H1 (cell line): ENCODE measurements at places on chromosomes 16 and 17.
A peak's percentile ranks its signal among the peaks of the same experiment; 100 is the strongest.

GRCh38 chr17:72515291-72516065 is 394.7 kb downstream of the SOX9 start:
- no peak overlapping the region for H3K27ac ChIP-seq
- H3K36me3 ChIP-seq = no peaks in the 10 kb centered on the region
- no peaks in the 10 kb centered on the region for H3K27me3 ChIP-seq
- H3K4me1 ChIP-seq = peaks cover 24% of the 10 kb centered on the region
- H3K4me3 ChIP-seq = no peak overlapping the region
- no peak for DNase-seq

GRCh38 chr17:3598078-3598477 is 11.1 kb downstream of the TRPV1 start:
- H3K36me3 ChIP-seq = no peaks in the 10 kb centered on the region
- H3K4me1 ChIP-seq = no peaks in the 10 kb centered on the region; the same call in 1 of the 2 replicates
- no peak for DNase-seq
- no peaks in the 10 kb centered on the region for H3K27me3 ChIP-seq
- no peak overlapping the region for H3K27ac ChIP-seq
- H3K4me3 ChIP-seq = no peak overlapping the region

GRCh38 chr16:9071377-9071776 is 20.1 kb upstream of the HAPSTR1 start:
- no peak overlapping the region for H3K27ac ChIP-seq
- H3K36me3 ChIP-seq = no peaks in the 10 kb centered on the region
- no peaks in the 10 kb centered on the region for H3K4me1 ChIP-seq
- no peaks in the 10 kb centered on the region for H3K27me3 ChIP-seq

DNA sequence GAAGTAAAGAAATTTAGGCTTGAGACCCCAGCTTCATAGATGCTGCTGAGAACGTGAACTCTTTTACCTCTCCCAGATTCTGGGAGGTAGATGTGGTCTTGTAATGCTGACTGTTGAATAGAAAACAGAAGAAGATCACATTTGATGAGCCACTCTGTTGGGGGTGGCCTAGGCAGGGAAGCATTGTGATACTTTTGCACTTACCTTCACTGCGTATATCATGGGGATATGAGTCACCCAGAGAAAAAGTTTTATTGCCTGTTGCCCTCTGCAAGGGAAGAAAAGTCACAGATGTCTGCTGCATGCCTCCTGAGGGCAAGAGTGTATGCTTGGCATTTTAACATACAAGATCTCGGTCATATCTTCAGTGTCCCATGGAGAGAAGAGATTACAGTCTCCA is 365.4 kb downstream of the SNX29 start:
- no peak overlapping the region for H3K27ac ChIP-seq
- H3K27me3 ChIP-seq = no peaks in the 10 kb centered on the region
- H3K4me3 ChIP-seq = no peak overlapping the region
- no peak for DNase-seq
- H3K4me1 ChIP-seq = no peaks in the 10 kb centered on the region

DNA sequence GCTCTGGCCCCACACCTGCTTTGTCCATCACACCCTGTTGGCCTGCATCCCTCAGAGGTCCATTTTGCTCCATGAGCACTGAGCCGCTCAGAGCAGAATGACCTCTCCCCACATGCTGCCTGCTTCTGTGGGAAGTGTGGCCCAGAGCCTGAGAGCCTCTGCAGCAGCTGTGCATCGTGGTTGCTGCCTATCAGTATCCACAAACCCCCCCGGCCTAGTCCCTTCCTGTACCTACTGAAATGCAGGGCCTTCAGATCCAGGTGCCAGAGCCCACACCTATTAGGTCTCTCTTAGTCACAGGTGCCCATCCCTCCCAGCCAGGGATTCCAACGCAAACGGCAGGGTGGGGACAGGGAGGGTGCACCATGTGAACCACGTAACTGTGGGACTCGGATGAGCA is 16.6 kb upstream of the TRPV3 start:
- no peak overlapping the region for H3K4me3 ChIP-seq
- H3K36me3 ChIP-seq = no peaks in the 10 kb centered on the region
- no peak for DNase-seq
- H3K27ac ChIP-seq = no peak overlapping the region

- no peaks in the 10 kb centered on the region for H3K4me1 ChIP-seq
- no peak overlapping the region for H3K27ac ChIP-seq
- H3K4me3 ChIP-seq = no peak overlapping the region
- no peaks in the 10 kb centered on the region for H3K27me3 ChIP-seq
- DNase-seq = no peak
Observed at GRCh38 chr16:48347191-48347865, 37.9 kb downstream of the SIAH1 start.

DNA sequence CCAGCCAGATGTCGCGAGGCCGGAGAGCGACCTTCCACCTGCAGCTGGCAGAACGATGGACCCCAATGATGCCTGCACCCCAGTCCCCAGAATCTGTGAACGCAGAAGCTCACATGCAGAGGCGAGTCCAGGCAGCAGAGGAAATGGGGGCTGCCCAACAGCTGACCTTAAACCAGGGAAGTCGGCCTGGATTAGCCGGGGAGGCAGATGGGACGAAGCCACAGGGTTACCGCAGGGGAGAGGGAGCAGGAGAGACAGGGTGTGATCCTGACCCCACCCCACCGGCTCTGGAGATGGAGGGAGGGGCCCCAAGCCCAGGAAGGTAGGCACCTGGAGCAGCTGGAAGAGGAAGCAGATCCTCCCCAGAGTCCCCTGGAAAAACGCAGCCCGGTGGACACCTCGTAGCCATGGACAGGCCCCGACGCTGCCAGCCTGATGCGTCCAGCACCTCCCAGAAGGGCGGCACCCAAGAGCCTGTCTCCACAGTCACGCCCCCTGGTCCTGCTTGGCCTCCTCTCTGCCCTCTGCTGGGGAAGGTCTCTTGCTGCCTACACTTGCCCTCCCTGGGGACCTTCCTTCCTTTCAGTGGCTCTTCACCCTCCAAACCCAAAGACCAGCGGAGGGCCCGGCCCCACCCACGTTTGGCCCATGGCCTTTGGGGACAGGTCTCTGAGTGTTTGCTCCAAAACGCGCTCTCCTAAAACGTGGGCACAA is 37.3 kb downstream of the PIEZO1 start:
- H3K36me3 ChIP-seq = no peaks in the 10 kb centered on the region
- H3K4me1 ChIP-seq = peaks cover 11% of the 10 kb centered on the region; the same call in 1 of the 2 replicates
- H3K4me3 ChIP-seq = no peak overlapping the region
- DNase-seq = peak; percentile 46
- H3K27me3 ChIP-seq = no peaks in the 10 kb centered on the region
- no peak overlapping the region for H3K27ac ChIP-seq

DNA sequence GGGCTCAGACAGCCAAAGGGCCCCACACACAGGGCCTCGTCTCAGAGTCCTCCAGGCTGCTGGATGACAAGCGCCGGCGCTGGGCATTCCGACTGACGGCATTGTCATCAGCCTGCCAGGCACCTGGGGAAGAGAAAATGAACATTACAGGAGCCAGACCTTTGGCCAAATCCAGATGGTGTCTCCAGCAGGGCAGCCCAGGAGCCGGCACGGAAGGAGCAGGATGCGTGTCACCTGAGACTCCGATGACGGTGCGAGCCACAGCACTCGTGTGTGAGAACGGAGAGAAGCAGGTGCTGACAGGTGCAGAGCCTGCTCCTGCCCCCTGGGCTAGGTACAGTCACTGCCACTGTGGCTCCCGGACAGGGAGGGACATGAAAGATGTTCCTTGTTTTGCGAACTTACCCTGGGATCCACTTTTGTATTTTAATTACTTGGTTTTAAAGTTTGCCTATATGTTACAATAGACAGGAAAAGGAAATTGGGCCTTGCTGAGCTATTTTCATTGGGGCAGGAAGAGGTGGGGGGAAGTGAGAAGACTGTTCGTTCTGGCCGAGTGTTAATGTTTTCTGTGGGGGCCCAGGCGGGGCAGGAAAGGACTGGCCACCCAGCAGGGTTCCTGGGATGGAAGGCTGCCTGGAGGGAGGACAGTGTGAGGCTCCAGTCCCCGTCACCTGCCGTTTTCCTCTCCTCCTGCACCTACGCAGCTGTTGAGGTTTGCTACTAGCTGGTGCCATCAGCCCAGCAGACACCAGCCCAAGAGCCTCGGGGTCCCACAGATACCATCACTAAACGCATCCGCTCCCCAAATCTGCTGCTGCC is 4.4 kb upstream of the FOXJ1 start:
- peaks cover 3% of the 10 kb centered on the region for H3K27me3 ChIP-seq
- no peak for DNase-seq
- no peaks in the 10 kb centered on the region for H3K36me3 ChIP-seq
- no peak overlapping the region for H3K27ac ChIP-seq
- peaks cover 17% of the 10 kb centered on the region for H3K4me1 ChIP-seq
- no peak overlapping the region for H3K4me3 ChIP-seq

- H3K27ac ChIP-seq = no peak overlapping the region
- H3K4me1 ChIP-seq = no peaks in the 10 kb centered on the region
- H3K36me3 ChIP-seq = no peaks in the 10 kb centered on the region
- no peaks in the 10 kb centered on the region for H3K27me3 ChIP-seq
Observed at GRCh38 chr16:73847090-73847489, 449.5 kb upstream of the PSMD7 start.

- DNase-seq = no peak
- H3K4me1 ChIP-seq = no peaks in the 10 kb centered on the region; the same call in none of the 2 replicates
- H3K36me3 ChIP-seq = no peaks in the 10 kb centered on the region
Observed at GRCh38 chr17:31509805-31510177, 118.3 kb downstream of the RAB11FIP4 start.

DNA sequence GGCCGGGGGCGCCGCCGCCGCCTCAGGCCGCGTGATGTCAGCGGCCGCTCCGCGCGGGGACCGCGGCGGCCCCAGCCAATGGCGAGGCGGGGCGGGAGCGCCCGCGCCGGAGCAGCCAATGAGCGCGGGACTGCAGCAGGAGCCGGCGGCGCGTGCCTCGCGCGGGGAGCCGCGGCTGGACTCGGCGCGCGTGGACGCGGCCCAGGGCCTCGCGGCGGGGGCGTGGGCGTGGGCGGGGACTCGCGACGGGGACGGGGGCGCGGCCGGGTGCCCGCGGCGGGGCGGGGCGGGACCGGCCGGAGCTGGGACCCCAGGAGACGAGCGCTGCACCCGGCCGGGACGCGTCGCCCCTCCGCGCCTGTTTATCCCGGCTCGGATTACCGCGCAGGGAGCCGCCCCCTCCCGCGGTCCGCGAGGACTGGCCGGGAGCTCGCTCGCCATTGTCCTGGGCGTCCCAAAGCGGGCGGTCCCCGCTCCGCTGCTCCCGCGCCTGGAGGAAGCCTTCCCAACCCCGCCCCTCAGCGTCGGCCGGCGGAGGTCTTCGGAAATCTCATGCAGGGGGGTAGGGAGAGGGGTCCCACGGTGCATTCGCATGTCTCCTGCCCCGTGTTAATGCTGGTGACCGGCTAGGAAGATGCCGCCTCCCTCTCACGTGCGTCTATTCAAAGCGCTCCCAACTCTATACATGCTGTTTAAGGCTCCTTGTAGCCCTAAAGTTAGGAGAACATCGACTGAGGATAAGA is at the start of gene RNF157:
Gene RNF157 (minus strand): TSS at position 33 of the 743 bp plus-strand sequence. CDS start 253 bp downstream, outside the sequence.
- H3K36me3 ChIP-seq = no peaks in the 10 kb centered on the region
- H3K4me3 ChIP-seq = peak within 1 kb of the TSS; percentile 36
- DNase-seq = no peak
- peaks cover 42% of the 10 kb centered on the region for H3K27me3 ChIP-seq
- H3K4me1 ChIP-seq = peaks cover 5% of the 10 kb centered on the region

GRCh38 chr17:44396946-44397345 is 7.5 kb upstream of the ITGA2B start:
- H3K4me3 ChIP-seq = no peak overlapping the region
- H3K27me3 ChIP-seq = no peaks in the 10 kb centered on the region
- peak; percentile 10 for DNase-seq
- no peaks in the 10 kb centered on the region for H3K4me1 ChIP-seq
- peaks cover 33% of the 10 kb centered on the region for H3K36me3 ChIP-seq

DNA sequence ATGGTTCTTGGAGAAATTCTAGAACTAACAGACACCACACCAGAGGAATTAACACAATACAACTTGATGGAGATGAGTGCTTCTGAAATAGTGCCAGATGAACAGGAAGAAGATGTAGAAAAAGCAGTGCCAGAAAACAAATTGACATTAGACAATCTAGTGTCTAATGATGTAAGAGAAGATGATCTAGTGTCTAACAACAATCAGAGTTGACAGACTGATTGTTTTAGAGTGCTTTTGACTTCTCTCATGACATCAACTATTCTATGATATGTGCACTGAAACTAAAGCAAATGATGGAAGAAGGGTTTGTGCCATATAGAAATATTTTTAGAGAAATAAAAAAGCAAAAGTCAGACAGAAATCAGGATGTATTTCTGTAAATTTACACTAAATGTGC is 646.1 kb upstream of the KIF2B start:
- no peaks in the 10 kb centered on the region for H3K36me3 ChIP-seq
- H3K27me3 ChIP-seq = no peaks in the 10 kb centered on the region
- H3K27ac ChIP-seq = no peak overlapping the region
- H3K4me1 ChIP-seq = no peaks in the 10 kb centered on the region
